ENCODE measurements at places on chromosomes 3 and 15. TPM values are rescaled to one million over a fixed set of nuclear protein-coding genes. Genes with fewer than 3 reads are reported as not detected.
A peak's percentile ranks its signal among the peaks of the same experiment; 100 is the strongest.

GRCh38 chr3:128709506-128710210, 16.3 kb upstream of the RAB7A start:
- DNase-seq, result no peak

- DNase-seq, result no peak
Observed at GRCh38 chr3:140403608-140404007, 274.3 kb upstream of the TRIM42 start.

GRCh38 chr15:74373731-74374647, 6.5 kb upstream of the CYP11A1 start:
- peak; percentile 95 for DNase-seq

DNA sequence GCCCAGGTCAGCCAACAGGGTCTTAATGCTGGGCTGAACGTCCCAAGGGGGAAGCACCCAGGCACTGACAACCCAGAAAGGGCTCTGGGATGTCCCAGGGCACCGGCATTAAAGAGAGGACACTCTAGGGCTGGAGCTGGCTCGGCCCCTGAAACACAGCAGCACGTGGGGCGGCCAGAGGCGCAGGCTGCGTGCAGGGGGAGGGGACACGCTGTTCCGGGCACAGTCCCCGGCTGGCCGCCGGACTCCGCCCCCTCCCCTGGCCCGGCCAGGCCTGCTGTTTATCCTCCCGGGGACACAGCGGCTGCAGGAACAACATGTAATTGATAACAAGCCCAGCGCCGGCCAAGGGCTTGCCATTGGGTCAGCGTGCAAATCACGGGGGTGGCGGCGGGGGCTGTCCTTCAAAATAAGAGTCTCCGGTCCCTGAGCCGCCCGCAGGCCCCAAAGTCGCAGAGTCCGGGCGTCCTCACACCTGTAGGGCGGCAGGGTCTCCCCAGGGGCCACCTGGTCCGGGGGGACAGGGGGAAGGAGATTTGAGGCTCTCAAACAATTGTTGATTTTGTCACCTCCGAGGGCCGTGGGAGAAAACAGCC, 1.3 kb downstream of the KLF15 start:
- DNase-seq, result peak; percentile 10

The ITPKA gene
- 14.9 TPM for total RNA-seq

The POC1A gene
- total RNA-seq, result 39.0 TPM

The SLCO2A1 gene
- total RNA-seq, result not detected

The GRIP2 gene
- total RNA-seq, result 0.07 TPM
